Fibroblast of the conjunctiva (primary cell): ENCODE measurements at places on chromosomes 4 and X.

- DNase-seq = no peak
Observed at GRCh38 chr4:70994387-70995099, 1.1 kb downstream of the DCK start.

- DNase-seq = no peak
Observed at GRCh38 chrX:41236629-41237028, 97.3 kb upstream of the DDX3X start.

DNA sequence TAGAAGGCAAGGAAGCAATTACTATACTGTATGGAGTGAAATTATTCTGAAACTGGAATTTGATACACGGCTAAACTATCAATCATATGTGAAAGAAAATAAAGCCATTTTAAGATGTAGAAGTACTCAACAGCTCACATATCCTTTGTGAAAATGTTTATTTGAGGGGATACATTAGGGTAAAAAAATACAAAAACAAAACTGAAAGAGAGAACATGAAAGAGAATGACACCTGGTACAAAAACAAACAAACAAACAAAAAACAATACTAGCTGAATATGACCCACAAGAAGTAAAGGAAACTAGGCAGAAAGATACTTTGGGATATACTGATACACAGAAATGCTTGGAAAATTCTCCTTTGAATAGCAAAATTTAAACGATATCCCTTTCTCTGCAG, 20.8 kb upstream of the AREG start:
- DNase-seq = no peak

- no peak for DNase-seq
Observed at GRCh38 chr4:8310306-8310705, 40.8 kb downstream of the HTRA3 start.

GRCh38 chr4:107008115-107008514, 28.0 kb downstream of the DKK2 start:
- DNase-seq = no peak

GRCh38 chrX:76026292-76026691, 146.6 kb upstream of the PBDC1 start:
- no peak for DNase-seq

DNA sequence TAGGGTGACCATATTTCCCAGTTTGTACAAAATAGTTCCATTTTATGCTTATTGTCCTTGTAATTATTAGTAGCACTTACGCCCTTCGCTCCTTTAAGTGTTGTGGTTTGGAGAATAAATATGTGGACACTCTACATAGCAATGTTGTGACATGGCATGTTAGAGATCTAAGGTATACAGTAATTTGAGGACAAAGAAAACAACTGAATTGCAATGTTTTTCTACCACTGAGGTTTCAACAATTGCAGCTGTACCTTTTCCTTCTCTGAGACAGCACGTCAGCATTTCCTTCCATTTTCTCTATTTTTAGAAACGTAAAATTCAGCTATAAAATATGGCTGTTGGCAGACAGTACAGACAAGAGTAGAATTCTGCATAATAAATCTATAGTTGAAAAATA, 323.1 kb downstream of the MAPK10 start:
- no peak for DNase-seq
